Gastroesophageal sphincter (tissue), 4 donors: ENCODE measurements at places on chromosomes 1 and 21. TPM values are rescaled to one million over a fixed set of nuclear protein-coding genes. Genes with fewer than 3 reads are reported as not detected.

The KRTAP7-1 gene
- total RNA-seq, result not detected

The MX2 gene
- 7.3 TPM for total RNA-seq

The MYOM3 gene
- not detected for total RNA-seq

The TOR1AIP1 gene
- total RNA-seq, result 136 TPM

The OR6N1 gene
- not detected for total RNA-seq

The CD5L gene
- not detected for total RNA-seq

The S100A7 gene
- not detected for total RNA-seq

The LMO4 gene
- total RNA-seq, result 54.4 TPM

The HORMAD1 gene
- 0.94 TPM for total RNA-seq

The PYCR2 gene
- 43.6 TPM for total RNA-seq

The NBPF4 gene
- total RNA-seq, result not detected

The CBS gene
- 9.7 TPM for total RNA-seq

The PRKACB gene
- total RNA-seq, result 57.7 TPM

The RGS4 gene
- 121 TPM for total RNA-seq

The ZYG11A gene
- not detected for total RNA-seq

The MSH4 gene
- not detected for total RNA-seq

The S1PR1 gene
- total RNA-seq, result 13.9 TPM

The HMGN1 gene
- 70.1 TPM for total RNA-seq

The F13B gene
- total RNA-seq, result not detected

The TMCC2 gene
- 3.1 TPM for total RNA-seq

The FAM110D gene
- 5.6 TPM for total RNA-seq

The MAB21L3 gene
- total RNA-seq, result not detected

The CD1D gene
- 0.27 TPM for total RNA-seq

The IGSF9 gene
- 0.35 TPM for total RNA-seq

The CALML6 gene
- total RNA-seq, result not detected

The DPM3 gene
- total RNA-seq, result 61.3 TPM

The FRRS1 gene
- 2.7 TPM for total RNA-seq

The CNR2 gene
- total RNA-seq, result not detected

The RGS13 gene
- total RNA-seq, result 1.9 TPM

The GUCA2B gene
- not detected for total RNA-seq

The ORC1 gene
- total RNA-seq, result 0.72 TPM

The SPRR3 gene
- 291 TPM for total RNA-seq

The CCDC181 gene
- 1.2 TPM for total RNA-seq

The CLCA1 gene
- total RNA-seq, result not detected
